ENCODE measurements at places on chromosomes 12 and 14.

DNA sequence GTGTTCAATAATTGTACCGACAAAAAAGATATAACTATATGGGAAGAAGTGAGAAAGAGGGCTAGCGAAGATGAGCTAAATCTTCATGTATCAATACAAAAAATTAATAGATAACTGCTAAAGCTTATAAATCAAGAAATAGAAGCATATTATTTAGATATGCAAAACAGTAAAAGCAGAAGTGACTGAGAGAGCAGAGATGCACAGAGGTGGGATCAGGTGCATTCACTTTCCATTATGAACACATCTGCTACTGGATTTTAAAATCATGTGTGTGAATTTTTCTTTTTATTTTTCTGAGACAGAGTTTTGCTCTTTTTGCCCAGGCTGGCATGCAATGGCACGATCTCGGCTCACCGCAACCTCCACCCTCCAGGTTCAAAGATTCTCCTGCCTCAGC lies 33.4 kb downstream of the GUCY2C start:
- DNase-seq: no peak

DNA sequence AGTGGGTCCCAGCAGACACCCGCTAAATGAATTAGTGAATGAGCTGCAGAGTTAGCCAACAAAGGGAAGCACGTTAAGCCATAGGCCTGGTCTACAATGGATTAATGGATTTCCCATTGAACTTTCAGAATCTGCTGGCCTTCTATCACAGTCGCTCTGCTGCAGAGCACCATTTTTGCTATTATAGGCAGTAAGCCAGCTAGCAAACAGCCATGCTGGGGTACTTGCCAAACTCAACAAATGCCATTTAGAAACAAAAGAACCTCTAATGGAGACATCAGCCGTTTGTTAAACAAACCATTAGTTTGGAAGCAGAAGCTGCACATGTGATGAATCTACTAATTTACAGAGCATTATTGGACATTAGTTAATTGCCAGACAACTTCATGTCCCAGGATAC lies 181.1 kb upstream of the STXBP6 start:
- no peak for DNase-seq

DNA sequence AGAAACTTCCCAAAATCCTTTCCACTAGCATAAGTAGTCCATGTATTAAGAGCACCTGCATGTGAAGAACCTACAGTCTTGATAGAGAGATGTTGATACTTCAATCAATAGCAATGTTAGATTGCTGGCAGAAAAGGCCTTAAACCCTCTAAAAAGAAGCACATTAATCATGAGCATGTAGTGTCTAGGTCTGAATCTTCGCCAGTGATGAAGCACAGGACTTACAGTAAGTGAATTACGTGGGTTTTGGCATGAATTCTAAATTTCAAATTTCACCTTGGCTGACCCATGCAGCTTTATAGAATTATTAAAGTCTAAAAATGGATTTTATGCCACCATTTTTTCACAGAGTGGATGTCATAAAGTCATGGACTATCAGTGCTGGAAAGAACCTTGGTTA lies 791.6 kb upstream of the NOVA1 start:
- no peak for DNase-seq

- DNase-seq: no peak
These were observed 13.2 kb downstream of the TRIP11 start for GRCh38 chr14:92026548-92027190.

DNA sequence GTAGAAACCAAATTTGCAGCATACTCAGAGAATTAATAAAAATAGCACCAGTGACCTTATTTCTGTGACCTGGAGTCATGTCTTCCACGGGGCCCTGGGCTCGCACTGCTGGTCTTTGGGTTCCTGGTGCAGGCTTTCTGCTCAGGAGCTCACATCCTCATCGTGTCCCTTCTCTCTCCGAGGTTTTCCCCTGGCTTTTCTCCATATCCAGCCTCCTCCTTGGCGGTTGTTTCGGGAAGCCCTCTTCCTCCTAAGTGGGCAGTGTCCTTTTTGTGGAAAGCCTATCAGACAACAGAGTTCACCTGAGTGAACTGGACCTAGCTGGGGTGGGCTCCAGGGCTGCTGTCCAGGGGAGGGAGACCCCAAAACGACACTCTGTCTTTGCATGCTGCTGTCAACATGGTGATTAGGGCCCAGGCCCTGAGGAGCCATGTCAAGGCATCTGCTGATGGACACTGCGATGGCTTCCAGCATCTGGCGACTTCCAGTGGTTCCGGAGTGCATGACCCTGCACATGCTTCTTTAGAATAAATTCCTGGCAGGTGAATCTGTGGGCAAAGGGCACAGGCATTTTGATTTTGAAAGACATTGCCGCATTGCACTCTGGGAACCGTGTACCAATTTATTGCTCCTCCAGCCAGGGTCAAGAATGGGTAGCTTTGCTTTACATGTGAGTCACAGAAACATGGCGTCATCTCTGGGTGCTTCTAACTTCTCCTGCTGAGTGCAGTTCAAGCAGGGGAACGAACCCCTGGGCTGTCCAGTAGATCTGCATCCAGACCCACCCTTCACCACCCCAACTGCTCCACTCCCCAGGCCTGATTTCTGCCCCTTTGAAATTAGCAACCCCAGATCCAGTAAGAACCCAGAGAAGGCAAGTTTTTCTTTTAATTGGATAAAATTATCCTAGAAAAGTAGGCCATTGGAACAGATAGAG lies 136.8 kb downstream of the ADGRD1 start:
- DNase-seq: peak; percentile 18

DNA sequence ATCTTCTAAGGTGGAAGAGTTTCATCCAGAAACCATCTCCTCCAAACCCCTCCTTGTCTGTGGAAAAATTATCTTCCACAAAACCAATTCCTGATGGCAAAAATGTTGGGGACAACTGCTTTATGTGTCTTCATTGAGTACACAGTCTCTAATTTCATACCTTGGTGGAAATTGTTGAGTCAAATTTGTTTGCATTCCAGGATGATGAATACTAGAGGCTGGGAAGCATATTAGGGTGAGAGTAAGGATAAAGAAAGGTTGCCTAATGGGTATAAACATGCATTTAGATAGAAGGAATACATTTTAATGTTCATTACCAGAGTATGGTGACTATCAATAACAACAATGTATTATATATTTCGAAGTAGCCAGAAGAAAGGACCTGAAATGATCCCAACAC lies 98.2 kb downstream of the C12orf42 start:
- DNase-seq: no peak

GRCh38 chr12:80140005-80140404 lies 40.7 kb downstream of the OTOGL start:
- no peak for DNase-seq

GRCh38 chr12:108935159-108935763 lies 55.4 kb downstream of the DAO start:
- DNase-seq: no peak

DNA sequence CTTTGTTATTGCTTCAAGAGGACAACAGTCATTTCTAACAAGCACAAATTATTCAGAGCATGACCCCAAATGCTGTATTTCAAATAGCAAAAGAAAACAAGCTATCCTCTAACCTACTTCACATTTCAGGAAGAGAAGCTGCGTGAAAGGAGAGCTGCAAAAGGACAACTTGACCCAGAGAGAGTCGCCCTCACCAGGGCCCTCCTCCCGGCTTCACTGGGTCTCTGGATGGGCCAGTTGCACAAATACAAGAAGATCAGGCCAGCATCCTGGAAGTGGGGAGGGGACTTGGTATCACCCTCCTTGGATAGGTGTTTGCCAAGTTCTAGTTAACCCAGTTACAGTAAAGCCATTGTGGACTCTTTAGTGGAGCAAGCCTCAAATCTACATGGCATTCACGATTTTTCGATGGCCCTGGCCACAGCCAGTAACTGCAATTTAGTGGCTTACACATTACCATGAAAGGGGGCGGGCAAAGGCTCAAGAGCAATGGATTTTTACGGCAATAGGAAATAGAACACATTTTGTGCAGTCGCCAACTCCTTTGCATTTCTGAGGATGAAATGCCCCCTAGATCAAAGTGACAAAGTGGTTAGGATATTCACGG lies 166.9 kb upstream of the DIO2 start:
- DNase-seq: no peak

GRCh38 chr12:2376908-2377657 lies 324.3 kb downstream of the CACNA1C start:
- no peak for DNase-seq

- peak; percentile 56 for DNase-seq
These were observed at the start of gene ACRBP for GRCh38 chr12:6647083-6647604. ACRBP (minus strand) TSS chr12:6647432; CDS start chr12:6647366, 66 bp downstream.

DNA sequence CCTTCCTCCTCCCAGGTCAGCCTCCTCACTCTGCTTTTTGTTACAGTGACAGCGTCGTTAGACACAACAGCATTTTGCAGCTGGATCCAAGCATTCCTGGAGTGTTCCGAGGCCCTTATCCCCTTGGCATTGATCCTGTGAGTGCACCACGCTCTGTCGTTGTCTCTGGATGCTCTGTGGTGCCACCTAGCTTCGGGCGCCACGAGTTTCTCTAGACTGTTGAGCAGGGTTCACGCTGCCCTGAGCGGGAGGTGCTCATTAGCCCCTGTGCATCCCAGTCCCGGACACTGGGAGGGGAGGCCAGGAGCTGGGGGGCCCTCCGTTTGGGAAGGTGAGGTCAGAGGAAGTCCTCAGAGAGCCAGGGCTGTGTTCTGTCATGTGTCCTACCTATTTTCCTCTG lies 17.3 kb upstream of the DNAH10 start:
- DNase-seq: no peak

GRCh38 chr14:61145034-61145902 lies 135.9 kb downstream of the TMEM30B start:
- no peak for DNase-seq

GRCh38 chr12:131131077-131131807 lies 177.5 kb downstream of the ADGRD1 start:
- no peak for DNase-seq

DNA sequence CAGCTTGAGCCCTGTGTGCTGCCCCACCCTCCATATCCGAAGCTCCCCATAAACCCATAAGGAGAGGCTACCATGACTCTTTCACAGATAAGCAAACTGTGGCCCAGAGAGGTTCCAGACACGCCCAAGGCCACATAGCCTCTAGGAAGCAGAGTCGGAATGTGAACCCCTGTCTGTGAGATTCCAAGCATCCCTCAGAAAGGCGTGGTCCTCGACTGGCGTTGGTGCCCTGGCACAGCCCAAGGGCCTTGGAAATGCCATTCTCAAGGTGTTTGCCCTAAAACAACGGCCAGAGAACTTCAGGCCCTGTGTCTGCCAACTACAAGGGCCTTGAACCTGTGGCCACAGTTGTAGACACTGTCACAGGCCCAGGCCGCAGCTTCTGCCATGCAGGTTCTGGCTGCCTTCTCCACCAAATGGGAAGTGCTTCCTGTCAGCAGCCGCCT lies 8.5 kb upstream of the DIO3 start:
- DNase-seq: no peak

DNA sequence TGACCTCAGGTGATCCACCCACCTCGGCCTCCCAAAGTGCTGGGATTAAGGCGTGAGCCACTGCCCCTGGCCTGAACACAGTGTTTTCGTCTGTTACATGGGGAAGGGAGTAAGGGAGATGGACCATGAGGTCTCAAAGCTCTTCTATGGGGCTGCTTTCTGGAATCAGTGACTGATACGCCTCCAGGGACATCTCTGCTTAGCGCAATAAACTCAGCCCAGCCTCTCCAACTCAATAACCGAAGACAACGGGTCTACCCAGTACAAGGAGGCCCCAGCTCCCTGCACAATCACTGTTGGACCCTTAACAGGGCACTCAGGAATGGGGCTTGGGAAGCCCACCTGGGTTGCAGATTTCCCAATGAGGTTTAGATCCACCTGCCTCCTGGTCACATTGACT lies 42.6 kb upstream of the CHGA start:
- no peak for DNase-seq

GRCh38 chr12:57869298-57869926 lies 22.9 kb upstream of the CTDSP2 start:
- no peak for DNase-seq

DNA sequence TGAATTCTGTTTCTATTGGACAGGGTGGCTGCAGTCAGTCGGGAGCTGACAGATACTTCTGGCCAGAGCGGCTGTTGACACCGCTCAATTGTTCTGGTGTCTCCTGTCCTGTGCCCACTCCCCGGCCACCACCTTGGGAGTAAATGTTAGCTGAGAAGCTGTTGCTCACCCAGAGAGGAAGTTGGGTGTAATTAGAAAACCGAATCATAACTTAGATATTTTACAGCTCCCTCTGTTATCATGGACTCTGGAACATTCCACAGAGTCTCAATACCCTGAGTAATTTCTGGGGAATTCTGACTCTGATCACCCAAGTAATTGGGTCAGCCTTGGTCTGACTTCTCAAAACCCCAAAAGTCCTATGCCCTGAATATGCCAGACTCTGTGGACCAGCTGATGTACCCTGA lies 58.3 kb upstream of the RFLNA start:
- DNase-seq: no peak

DNA sequence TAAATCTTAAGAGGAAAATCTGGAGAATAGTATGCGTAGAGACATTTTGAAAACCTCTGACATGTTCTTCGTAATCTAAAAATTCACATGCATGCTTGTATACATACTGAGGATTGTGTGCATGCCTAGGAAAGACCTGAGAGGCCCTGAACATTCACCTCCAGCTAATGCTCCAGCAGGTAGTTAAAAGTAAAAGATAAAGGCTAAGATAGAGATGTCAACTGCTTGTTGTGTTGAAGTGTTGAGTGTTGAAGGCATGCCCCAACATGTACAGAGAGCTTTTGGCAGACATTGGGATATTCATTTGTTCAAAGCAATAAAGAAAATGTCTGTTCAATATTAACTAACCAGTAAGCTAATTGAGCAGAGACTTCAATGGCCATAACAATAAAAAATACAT lies 118.6 kb upstream of the SYT1 start:
- no peak for DNase-seq

DNA sequence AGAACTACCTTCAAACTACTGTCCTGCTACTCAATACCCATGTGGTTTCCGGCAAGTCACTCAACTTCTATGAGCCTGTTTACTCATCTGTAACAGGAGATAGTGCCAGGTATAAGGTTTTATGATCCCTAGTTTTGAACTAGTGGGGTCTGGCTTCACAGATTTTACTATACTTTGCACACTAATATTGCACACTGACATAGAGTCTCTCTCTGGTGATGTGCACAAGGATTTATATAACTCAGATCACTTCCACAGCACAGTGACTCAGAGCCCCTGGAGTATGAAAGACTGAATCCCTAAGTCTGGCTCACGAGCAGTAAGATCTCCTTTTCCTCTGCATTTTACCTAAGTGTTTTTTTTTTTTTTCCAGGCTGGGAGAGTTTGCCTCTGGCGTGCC lies 69.7 kb upstream of the SLC38A2 start:
- DNase-seq: no peak

DNA sequence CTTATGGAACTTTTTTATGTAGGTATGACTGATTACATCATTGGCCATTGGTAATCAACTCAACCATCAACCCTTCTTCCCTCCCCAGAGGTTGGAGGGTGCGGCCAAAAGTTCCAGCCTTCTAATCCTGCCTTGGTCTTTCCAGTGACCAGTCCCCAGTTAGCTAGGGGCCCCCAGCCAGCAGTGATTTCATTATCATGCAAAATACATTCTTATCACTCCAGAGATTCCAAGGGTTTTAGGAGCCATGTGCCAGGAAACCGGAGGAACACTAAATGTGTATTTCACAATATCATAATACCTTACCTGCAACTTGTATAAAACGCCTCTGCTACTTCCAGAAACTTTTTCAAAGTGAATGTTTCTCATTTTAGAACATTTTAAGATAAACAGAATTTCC lies 181.5 kb upstream of the PELI2 start:
- no peak for DNase-seq

- DNase-seq: no peak
These were observed 7.4 kb upstream of the C14orf180 start for GRCh38 chr14:104572024-104572626.

- peak; percentile 9 for DNase-seq
These were observed 145.8 kb downstream of the KIF26A start for GRCh38 chr14:104284107-104284592.
